ENCODE measurements at places on chromosomes 7 and 10.

DNA sequence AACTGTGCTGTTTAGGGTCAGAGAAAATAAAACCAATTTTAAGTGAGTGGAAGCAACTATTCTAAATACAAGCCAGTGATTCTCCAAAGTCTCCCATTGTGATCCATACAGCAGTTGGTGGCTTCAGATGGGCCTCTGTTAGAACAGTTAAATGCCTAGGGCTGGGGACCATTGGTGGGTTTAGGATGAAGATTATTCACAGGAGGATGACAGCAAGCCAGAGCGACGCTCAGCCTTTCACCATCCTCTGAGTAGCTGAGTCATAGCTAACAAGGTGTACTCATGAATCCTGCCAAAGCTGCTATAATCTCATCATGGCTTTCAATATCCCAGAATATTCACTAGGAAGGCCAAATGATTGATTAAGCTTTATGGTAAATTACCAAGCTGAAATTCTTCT is 39.6 kb downstream of the STARD3NL start:
- DNase-seq = no peak

DNA sequence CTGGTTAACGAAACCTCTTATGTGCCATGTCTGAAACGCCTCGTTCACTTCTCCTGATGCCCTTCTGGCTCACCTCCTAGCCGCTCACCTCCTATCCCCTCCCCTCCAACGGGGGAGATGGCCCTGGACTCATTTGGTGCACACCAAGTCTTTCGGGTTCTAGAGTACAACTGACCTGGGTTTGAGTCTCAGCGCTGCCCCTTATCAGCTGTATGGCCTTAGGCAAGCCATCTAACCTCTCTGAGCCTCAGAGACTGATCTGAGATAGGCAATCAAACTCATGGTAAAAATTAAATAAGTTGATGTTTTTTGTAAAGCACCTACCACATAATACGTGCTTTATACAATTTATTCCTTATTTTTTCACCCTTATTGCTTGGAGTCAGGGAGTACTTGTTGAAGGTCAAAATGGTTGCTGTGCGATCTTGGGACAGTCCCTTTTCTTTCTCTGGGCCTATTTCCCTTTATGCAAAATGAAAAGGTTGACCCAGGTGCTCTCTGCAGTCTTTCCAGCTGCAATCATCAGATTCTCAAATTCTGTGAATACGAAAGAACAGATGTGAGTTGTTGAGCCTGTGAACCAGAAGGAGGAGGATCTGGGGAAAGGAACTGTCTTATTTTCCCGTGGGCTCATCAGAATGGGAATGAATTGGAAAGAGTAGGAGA is 31.2 kb upstream of the PLEKHA1 start:
- DNase-seq = no peak

DNA sequence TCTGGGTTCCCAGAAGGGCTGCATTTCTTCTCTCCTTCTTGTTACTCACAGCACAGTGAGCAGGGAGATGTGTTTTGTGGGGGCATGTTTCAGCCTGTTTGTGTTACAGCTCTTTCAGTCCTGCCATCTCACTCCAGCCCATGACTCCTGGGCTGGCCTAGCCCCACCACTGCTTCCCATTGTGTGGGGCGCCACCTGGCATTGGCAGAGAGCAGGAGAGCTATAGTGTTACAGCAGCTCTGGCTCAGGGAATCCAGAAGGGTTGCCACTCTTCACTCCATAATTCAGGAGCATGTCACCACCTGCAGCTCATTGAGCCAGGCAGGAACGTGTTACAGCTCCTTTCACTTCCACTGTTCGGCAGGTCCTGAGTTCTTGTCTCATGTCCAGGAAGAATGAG is 30.0 kb downstream of the CLDN12 start:
- DNase-seq = no peak

DNA sequence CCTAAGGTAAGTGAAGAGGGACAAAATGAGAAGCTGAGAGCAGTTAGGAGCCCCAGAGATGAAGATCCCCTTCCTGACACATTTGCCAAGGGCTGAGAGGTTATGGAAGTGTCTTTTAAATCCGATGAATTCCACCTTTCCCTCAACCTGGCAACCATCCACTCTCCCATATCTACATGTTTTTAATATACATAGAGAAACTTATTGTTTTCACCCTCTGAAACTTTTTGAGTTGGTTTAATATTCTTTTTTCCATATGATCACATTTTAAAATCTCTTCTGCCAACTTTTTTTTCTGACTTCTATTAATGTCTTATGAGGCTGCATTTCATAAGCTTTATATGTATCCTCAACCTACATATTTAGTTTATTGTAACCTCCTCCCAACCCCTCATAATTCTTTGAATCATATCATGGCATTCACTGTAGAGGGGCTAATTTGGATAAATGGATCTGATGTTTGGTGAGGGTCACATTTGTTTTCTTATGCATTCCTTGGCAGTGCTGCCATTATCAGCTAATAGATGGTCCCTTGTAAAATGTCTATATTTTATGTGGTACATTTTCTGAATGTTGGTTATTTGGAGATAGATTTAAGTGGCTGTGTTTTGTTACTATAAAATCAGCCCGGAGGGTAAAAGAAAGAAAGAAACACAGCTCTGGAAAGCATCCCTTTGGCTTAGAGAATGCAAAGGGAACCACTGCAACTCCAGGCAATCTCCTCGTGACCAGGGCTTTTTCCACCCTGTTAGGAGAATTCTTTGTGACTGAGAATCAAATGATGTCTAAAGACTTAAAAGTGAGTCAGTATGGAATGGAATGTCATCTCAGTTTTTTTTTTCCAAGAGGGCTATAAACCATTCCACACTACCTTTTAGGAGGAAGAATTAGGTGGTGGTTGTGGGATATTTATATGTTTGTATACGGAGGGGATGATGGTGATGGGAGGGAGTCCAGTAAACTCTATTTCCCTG is 334.4 kb downstream of the SUGCT start:
- DNase-seq = no peak

GRCh38 chr7:151032936-151033863 is 5.0 kb downstream of the ABCB8 start:
- no peak for DNase-seq

DNA sequence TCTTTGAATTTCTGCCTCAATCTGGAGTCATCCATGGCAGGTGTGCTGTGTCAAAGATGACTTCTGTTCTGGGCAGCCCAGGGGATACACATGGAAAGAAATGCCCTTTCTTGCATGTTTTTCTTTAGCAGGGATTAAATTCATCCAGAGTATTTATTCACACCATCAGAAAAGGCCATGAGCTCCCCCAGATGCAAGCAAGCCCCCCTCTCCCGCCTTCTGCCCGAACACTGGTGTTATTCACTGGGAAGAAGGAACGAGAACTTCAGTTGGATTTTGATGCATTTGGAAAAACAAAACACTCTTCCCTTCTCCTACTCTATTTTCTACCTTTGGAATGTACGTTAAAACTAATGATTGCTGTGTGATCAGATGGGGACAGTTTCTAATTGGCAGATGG is 1.4 kb downstream of the PLPP4 start:
- DNase-seq = no peak

DNA sequence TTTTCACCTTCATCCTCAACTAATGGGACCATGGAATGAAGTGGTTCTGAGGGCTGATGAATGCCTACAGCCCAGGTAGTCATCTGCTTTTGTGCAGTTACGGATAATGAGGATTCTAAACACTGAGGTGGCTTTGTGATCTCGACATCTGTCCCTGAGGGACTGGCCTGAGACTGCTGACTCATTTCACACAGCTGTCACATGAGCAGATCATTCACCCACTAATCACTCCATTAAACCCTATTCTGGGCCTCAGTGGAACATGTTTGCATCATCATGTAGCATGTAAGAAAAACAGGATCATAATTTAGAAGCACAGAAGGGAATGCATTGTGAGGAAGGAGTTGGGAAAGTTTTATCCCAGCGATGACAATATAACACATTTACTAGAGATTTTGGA is 79.4 kb upstream of the FEZF1 start:
- DNase-seq = no peak

All from posterior cingulate gyrus (tissue), 11 donors.